Stimulated activated CD8-positive, alpha-beta memory T cell treated with anti-CD3 and anti-CD28 coated beads, Interleukin-15, amount 100 ng/mL, for 4 hours (primary cell): ENCODE measurements at places on chromosomes 5 and 9.

GRCh38 chr5:151632524-151632923 is 41.4 kb upstream of the FAT2 start:
- no peak for DNase-seq

DNA sequence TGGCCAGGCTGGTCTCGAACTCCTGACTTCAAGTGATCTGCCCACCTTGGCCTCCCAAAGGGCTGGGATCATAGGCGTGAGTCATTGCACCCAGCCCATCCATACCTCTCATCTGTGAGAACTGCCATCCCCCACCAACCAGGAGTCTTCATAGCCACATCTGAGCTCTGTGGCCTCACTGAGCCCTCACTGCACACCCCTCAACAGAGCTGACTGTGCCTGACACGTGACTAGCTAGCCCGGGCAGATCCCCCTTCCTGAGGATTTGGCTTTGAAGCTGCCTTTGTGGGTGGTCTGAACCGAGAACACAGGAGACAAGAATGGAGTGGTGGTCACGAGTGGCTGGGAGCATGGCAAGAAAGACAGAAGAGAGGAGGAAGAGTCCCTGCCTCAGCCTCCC is 15.6 kb downstream of the AK8 start:
- DNase-seq, result no peak

GRCh38 chr5:181188700-181189362 is 16.2 kb downstream of the TRIM7 start:
- DNase-seq, result peak; percentile 67

- no peak for DNase-seq
These were observed 16.1 kb downstream of the PDLIM4 start for GRCh38 chr5:132273631-132274030.

DNA sequence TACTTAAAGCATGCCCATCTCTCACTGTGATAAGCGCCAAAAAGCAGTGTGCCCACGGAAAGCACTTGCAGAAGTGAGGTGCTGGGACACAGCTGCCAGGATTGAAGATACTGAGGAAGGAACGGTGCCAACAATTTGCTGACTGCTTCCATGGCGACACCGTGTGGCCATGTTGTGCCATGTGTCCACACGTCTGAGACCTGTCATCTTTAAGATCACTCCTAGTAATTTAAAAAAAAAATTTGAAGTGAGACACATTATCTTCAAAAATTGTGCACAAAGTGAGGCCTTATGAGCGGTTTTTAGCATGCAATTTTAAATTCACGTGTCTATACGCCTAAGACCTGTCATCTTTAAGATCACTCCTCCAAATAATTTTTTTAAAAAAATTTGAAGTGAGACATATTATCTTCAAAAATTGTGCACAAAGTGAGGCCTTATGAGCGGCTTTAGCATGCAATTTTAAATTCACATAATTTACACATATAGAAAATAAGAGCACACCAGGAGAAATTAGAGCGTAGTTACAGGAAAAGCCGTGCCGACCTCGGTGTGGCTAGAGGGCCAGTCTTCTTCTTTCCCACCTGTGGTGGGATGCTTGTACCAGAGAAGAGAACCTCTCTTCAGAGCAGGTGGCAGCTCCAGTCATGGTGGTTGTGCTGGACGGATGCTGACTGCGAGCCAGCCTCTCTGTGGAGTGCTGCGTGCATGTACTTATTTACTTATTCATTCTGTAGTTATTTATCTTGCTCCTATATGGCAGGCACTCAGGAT is 21.4 kb upstream of the FLT4 start:
- DNase-seq, result peak; percentile 11

DNA sequence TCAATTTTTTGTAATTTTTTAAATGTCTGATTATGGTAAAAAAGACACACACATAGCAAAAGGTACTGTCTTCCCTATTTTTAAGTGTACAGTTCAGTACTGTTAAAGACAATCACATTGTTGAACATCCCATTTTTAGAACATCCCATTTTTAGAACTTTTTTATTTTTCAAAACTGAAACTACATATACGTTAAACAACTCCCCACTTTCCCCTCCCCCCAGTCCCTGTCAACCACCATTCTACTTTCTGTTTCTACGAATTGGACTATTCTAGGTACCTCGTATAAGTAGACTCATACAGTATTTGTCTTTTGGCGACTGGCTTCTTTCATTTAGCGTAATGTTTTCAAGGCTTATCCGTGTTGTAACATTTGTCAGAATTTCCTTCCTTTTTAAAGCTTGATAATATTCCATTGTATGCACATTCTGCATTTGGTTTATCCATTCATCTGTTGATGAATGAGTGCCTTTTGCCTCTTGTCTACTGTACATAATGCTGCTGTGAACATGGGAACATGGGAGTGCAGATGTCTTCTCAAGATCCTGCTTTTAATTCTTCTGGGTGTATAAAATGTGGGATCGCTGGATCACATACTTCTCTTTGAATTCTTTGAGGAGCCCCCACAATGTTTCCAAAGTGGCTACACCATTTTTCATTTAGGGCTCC is 154.0 kb downstream of the PIK3R1 start:
- peak; percentile 46 for DNase-seq

GRCh38 chr5:152097128-152097527 is 172.5 kb upstream of the GLRA1 start:
- no peak for DNase-seq

DNA sequence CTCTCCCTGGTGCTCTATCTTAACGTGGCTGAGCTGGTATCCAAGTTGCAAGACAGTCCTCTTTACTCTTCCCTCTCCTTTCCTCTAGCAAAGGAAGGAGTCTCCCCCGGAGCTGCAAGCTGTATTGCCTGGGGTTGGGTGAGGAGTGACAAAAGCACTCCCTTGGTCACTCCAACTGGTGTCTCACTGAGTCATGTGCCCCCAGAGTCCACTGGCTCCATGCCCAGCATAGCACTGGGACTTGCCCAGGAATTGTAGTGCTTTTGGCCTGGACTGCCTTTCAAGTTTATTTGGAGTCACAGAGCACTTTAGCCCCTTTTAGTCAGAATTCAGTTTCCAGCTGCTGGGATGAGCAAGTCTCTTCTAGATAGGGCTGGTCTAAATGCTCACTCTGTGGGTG is 82.6 kb upstream of the FST start:
- no peak for DNase-seq

DNA sequence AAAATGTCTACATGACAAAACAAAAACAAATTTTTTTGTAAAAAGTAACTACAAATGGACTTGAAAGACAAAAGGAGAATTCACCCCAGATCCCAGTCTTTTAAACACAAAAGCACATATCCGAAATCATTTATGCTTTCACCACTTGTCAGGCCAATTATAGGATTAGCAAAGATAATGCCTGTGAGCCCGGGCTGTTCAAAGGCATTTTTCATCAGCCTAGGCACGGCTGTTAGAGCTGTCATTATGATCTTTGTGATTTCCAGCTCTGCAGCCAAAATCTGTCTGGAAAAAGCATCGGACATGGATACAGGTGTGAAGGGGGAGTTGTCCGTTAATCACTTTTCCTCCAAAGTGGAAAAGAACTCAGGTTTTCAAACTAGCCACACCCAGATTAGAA is 23.6 kb upstream of the RAB14 start:
- no peak for DNase-seq

DNA sequence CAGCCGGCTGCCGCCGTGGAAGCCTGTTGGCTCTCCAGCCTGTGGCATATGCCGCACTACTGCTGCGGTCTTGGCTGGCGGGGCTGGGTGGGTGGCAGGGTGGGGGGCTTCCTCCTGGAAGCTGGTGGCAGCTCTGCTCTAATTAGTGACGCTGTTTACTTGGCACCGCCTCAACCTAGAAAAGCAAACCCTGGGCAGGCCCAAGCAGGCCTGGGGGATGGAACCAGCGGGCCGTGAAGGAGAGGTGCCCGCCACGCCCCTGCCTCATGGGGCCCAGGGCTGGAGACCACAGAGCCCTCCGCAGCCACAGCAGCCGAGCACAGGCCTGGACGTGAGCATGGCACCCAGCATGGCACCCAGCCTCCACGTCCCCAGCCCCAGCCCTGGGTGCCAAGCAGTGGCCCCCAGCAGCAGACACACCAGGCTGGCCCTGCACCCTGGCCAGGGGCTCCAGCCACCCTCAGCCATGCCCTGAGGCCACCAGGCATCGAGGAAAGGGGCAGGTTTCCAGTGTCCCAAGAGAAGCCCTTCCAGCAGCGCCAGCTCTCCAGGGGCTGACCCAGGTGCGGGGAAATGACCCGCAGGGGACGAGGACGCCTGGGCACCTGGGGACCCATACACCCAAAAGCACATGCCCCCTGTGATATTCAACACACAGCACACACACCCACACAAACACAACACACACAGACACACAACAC is 5.4 kb upstream of the CCDC187 start:
- no peak for DNase-seq
